ENCODE measurements at places on chromosomes 4 and X.

GRCh38 chr4:188220006-188220405, 80.8 kb downstream of the TRIML1 start:
- no peak for DNase-seq

DNA sequence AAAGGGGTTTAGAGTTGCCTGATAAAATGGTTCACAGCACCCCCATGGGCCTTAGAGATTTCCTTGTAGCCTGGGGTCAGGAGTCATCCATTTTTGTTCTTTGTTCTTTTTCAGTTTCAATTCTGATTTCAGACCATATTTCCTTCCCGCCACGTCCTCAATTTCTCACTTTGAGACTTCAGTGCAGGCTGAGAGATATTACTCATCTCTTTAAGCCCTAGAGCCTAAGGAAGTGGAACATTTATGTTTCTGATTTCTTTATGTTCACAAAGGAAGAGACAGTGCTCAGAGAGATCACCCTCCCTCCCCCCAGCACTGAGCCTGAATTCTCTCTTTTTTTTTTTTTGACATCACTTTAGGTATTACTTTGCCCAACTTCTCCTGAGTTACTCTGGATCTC, 56.3 kb downstream of the MSN start:
- DNase-seq: no peak

DNA sequence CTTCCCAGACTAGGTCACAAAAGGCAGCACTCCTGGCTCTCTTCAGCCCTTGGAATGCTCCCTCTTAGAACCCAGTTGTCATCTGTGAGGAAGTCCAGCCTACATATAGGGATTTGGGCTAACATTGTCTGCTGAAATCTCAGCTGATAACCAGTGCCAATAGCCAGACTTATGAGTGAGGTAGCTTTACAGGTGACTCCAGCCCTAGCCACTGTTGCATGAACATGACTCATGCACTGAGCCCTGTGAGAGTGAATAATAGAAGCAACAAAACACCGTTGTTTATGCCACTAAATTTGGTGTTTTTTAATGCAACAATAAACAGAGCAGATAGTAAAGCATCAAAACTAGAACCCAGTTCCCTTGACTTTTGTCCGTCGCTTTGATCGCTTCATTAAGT, 433.2 kb downstream of the STIM2 start:
- DNase-seq: no peak

DNA sequence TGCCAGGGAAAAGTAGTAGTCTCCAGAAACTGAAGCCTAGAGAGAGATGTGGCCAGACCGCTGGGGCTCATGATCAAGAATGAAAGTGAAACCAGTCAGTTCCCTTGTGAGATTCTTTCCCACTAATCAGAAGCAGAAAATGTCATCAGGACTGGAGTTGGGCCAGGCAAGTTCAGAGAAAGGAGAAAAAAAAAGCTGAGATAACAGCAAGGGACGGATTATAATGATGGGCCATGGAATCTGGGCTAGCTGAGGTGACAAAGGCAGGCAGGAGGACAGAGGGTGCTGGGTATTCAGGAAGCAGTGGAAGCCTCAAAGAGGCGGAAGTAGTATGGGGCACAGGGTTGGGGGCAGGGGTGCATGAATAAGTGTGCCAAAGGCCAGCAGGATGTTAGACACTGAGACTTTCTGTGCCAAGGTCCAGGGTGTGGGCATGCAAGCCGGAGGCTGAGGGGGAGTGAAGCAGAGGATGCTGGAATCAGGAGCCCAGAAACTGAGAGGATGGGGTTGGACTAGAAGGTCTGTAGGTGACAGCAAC, 2.5 kb downstream of the CXorf38 start:
- DNase-seq: no peak

DNA sequence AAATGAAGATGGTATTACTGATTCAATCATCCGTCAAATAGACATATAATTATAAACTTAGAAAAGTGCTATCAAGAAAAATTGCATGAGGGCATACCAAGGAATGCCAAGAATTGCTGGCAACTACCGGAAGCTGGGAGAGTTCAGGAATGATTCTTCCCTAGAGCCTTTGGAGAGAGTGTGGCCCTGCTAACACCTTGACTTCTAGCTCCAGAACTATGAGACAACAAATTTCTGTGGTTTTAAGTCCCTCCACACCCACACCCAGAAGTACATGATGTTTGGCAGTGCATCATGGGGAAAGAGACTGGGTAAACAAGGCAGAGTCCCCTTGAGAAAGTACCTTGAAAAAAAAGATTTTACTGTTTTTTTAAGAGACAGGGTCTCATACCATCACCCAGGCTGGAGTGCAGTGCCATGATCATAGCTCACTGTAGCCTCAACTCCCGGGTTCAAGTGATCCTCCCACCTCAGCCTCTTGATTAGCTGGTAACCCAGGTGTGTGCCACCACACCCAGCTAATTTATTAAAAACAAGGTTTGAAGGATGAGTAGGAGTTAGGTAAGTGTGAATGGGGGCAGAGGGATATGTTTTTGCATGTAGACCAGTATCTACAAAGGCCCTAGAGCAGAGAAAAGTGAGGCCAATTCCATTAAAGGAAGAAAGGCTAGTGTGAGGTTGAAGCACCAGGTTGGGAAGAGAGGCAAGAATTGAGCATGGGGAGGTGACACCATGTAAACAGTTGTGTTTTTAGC, 53.1 kb downstream of the GSX2 start:
- no peak for DNase-seq

GRCh38 chrX:14930663-14931062, 57.4 kb downstream of the MOSPD2 start:
- DNase-seq: no peak

GRCh38 chr4:15714646-15715435, 12.0 kb downstream of the BST1 start:
- no peak for DNase-seq

GRCh38 chrX:151543706-151544105, 19.8 kb upstream of the PASD1 start:
- DNase-seq: no peak

- no peak for DNase-seq
Measured at GRCh38 chrX:12229986-12230385, 91.7 kb downstream of the FRMPD4 start.

GRCh38 chrX:7090641-7091040, 56.9 kb upstream of the STS start:
- no peak for DNase-seq

GRCh38 chr4:159526172-159526571, 423.3 kb downstream of the RAPGEF2 start:
- no peak for DNase-seq

GRCh38 chr4:158775091-158775651, 6.3 kb downstream of the FNIP2 start:
- DNase-seq: no peak

DNA sequence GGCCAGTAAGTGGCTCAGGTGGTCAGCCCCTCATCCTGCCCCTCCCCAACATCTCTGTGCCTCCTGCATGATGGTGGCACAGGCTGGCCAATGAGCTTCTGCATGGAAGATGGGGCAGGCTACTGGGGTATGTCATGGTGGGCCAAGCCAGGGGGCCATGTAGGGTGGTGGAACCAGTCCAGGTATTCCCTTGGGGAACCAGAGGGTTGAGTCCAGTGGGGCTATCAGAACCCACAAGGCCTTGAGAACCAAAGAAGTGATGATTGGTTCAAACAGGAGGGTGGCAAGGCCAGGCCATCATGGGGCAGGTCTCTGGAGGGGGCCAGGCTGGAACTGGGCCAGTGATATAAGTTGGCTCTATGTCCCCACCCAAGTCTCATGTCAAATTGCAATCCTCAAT, 18.8 kb upstream of the PPP2R2C start:
- DNase-seq: peak; percentile 72

- DNase-seq: no peak
Measured at GRCh38 chrX:53429755-53430154, 4.4 kb downstream of the HSD17B10 start.

- no peak for DNase-seq
Measured at GRCh38 chrX:53294024-53294648, 12.8 kb upstream of the IQSEC2 start.

DNA sequence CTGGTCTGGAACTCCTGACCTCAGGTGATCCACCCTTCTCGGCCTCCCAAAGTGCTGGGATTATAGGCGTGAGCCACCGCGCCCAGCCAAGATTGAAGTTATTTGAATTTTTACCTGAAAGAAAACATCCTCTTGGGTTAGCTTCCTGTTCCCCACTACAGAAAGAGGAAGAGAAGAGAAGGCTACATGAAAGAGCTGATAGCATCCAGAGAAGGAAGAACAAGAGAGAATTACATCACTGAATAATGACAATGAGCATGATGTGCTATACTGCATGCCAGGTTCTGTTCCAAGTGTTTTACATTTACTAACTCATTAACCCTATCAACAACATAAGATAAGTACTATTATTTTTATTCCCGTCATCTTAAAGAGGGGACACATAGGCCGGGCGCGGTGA, 11.5 kb upstream of the TBC1D1 start:
- DNase-seq: no peak

DNA sequence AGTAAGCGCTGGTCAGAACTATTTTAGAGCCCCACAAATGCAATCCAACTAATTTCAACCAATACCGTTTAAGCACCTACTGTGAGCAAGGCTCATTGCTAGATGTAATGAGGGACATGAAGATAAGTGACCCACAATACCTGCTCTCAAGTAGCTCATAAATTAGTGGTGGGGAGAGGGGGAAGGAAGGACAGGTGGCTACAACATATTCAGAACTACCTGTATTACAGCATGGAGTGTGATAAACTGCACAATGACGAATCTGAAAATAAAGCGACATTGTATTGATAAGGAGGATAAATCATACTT, 311.6 kb upstream of the DIAPH2 start:
- no peak for DNase-seq

DNA sequence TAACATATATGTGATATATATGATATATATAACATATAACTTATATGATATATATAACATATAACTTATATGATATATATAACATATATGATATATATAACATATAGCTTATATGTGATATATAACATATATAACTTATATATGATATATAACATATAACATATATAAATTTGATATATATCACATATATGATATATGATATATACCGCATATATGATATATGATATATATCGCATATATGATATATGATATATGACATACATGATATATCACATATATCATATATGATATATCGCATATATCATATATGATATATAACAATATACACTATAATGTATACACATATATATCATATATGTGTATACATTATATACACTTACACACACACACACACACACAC, 114.3 kb downstream of the ELOVL6 start:
- DNase-seq: no peak

- no peak for DNase-seq
Measured at GRCh38 chrX:49120091-49120490, 3.4 kb downstream of the GPKOW start.

DNA sequence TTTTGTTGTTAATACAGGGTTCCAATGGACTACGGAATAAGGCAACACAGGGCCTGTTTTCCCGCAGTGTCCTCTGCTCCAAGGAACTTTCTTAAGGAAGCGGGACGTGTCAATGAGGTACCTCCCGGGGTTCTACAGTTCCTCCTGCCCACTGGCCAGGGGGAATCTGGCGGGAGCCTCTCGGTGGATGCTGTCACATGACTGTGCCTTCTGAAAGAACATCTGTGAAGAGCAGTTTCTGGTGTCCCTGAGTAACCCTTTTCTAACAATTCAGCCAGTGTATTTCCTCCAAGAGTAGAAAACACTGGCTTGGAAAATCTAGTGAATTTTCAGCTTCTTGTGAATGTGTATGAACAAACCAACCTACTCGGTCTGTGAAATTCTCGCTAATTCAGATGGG, 32.7 kb downstream of the MFAP3L start:
- no peak for DNase-seq

DNA sequence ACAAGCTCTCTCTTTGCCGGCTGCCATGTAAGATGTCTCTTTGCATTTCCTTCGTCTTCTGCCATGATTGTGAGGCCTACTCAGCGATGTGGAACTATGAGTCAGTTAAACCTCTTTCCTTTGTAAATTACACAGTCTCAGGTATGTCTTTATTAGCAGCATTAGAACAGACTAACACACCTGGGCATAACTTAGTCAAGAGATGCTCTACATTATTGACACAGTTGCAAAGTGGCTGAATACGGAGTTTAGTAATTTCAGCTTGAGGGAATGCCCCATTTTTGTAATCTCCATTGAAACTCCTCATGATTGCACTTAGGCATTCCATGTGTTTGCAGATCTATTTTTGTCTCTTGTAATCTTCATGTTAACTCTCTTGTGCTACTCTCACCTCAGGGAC, 299.5 kb upstream of the HAND2 start:
- DNase-seq: no peak

- DNase-seq: no peak
Measured at GRCh38 chrX:41189156-41189555, 103.9 kb downstream of the USP9X start.

GRCh38 chrX:136055651-136056221, 70.5 kb downstream of the SLC9A6 start:
- DNase-seq: peak; percentile 22

- DNase-seq: no peak
Measured at GRCh38 chrX:155086202-155086840, 15.0 kb downstream of the BRCC3 start.

- DNase-seq: no peak
Measured at GRCh38 chrX:45322382-45322781, 121.7 kb upstream of the DIPK2B start.

DNA sequence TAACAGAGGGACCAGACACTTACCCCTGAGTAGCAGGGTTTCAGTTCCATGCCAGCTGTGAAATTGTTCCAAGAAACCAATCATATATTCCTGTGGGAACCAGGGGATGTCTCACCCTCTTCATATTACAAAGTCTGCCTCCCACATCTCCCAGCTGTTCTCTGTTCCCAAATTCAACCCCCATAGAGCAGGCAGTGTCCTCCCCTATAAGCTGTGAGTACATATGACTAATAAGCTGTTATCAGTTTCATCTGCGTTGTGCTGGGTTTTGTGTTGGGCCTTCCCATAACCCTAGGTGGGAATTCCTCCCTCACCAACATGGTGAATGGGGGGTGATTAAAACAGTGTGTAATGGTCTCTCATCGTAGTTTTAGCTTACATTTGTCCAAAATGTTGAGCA, 41.0 kb downstream of the CEP44 start:
- DNase-seq: no peak

GRCh38 chr4:149605601-149606378, 209.9 kb downstream of the IQCM start:
- DNase-seq: no peak

DNA sequence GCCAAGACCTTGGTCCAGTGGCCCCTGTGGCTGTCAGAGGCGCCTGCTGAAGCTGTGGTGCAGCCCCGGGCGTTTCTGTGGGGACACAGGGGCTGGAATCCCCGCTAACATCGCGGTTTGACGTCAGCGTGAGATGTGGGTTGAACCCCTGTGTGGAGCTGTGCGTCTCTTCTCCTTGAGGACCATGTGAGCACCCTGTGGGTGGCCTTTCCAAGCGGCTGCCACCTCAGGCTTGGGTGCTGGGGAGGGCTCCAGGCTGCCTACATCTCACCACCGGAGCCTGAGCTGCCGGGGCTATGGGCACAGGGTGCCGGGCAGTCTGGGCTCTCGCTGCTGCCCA, 27.7 kb downstream of the UVSSA start:
- no peak for DNase-seq

DNA sequence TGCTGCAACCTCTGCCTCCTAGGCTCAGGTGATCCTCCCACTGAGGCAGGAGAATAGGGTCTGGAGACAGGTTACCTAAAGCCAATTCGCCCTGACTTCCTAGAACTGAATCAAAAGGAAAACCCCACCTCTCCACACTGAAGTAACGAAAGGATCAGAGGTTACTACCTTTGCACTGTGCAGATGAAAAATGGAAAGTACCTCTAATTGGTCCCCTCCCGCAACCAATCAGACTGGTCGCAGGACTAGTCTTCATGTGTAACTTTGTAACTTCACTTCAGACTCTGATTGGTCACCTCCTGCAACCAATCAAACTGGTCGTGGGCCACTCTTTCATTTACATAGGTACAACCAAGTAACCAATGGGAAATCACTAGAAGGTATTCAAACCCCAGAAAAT, 61.1 kb downstream of the ATXN3L start:
- DNase-seq: no peak

Data from vagina (tissue), 2 donors.